Coronary artery (tissue), 2 donors: ENCODE measurements at places on chromosomes 3 and 15.

GRCh38 chr15:81863162-81863561 is 182.7 kb downstream of the MEX3B start:
- DNase-seq: no peak

- DNase-seq: peak; percentile 79
Measured at GRCh38 chr15:100083572-100083971, 258.2 kb downstream of the ADAMTS17 start.

- DNase-seq: no peak
Measured at GRCh38 chr3:81888914-81889557, 127.6 kb upstream of the GBE1 start.

DNA sequence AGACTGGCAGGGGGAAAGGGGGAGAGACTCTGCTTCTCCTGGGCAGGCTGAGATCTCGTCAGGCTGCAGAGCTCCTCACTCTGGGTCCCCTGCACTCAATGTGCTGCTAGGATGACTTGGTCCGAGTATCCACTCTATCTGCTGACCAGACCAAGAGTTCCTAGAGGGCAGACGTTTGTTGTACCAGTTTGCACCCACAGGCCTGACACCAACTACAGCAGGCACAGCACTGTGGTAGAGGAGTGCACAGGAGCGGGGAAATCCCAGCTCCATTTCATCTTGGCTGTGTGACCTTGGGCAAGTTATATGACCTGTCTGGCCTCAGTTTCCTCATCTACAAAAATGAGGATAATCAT is 29.0 kb downstream of the CCDC12 start:
- DNase-seq: no peak

DNA sequence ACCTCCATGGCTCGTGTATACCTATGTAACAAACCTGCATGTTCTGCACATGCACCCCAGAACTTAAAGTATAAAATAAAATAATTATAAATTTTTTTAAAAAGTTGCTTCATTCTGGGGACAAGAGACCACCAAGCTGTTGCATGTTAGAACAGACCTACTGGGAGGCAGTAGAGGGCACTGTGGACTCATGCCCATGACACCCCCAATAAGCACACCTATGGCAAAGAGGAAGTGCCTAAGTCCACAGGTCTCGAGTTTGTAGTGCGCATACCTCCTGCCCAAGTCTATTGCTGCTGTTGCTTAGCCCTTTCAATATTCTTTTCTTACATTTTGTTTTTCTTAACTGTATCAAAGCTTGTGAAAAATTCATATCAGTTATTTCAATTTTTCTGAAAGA is 267.9 kb upstream of the THBS1 start:
- no peak for DNase-seq

GRCh38 chr15:45572617-45573016 is 14.6 kb upstream of the BLOC1S6 start:
- DNase-seq: no peak

GRCh38 chr3:146501752-146502151 is 32.4 kb upstream of the PLSCR2 start:
- no peak for DNase-seq

DNA sequence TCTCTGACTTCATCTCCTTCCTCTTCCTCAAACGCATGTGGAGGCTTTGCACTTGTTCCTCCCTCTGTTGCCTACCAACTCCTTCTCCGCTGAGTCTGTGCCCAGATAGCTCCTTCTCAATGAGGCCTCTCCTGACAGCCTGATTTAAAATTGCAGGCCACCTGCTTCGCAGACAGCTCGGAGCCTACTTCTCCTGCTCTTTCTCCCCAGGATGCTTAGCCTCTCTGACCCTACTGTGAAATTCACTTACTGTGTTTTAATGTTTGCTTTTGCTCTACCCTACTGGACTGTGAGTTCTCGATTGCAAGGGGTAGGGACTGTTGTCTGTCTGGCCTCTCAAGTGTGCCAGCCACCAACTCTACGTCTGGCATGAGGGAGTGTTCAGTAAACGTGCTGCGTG is 83.4 kb downstream of the EEFSEC start:
- no peak for DNase-seq

GRCh38 chr3:107987036-107987939 is 103.5 kb downstream of the CD47 start:
- DNase-seq: peak; percentile 83

- DNase-seq: no peak
Measured at GRCh38 chr3:29283231-29284119, 2.6 kb downstream of the RBMS3 start.

DNA sequence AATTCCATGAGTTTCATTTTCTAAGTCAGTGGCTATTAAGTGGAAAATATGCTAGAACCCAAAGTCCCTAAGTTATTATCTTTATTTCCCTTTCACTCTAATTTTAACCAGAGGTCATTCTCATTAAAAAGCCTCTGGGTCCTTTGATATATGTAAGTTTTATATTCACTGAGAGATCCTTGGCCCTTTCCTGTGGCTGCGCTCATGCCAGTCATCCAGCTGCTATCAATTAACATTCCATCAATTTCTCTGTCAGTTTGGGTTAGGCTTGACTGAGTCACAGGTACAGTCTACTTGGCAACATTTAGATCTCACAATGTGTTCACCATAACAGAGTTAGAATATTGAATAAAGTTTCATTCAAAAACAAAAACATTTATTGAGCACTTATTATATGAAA is 58.0 kb upstream of the FBN1 start:
- no peak for DNase-seq

DNA sequence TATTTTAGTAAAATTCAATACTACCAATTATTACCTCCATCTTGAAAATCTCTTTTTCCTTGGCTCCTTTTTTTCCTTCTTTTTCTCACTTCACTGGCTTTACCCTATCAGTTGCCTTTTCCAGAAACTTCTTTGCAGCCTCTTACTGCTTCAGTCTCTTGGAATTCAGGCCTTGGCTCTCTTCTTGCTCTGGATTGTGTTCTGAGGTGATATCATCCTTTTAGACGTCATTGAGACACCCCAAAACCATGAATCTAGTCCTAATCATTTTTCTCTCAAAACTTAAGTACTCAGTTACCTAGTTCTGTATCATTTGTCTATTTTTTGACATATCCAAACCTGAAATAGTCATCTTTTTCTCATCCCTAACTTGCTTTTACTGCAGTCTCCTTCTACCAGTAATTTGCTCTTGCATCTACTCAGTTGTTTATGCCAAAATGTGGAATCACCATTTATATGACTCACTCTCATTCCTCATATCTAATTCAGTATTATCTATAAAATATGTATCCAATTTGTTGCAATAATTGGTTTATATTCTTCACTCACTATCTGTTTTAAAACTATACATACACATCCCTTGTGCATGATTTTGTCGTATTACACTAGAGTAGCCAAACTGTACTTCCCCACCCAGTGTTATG is 703.2 kb upstream of the CCDC54 start:
- no peak for DNase-seq

DNA sequence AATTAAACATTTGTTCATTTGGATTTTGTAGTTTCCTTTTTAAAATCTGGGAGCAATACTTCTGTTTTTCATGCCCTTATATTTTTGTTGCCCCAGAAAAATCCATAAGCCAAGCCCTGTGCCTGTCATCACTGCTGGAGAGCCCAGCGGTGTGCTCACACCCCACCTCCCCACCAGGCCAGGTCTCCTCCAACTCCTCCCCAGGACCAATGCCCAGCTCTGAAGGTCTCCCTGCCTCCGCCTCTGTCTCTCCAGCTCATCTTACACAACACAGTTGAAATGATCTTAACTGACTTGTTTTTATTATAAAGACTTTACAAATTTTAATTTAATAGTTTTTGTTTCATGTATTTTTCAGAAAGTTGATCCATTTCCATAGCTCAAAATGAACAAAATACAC is 66.4 kb downstream of the RHCG start:
- no peak for DNase-seq

- DNase-seq: no peak
Measured at GRCh38 chr15:90407871-90408317, 19.9 kb downstream of the IQGAP1 start.

DNA sequence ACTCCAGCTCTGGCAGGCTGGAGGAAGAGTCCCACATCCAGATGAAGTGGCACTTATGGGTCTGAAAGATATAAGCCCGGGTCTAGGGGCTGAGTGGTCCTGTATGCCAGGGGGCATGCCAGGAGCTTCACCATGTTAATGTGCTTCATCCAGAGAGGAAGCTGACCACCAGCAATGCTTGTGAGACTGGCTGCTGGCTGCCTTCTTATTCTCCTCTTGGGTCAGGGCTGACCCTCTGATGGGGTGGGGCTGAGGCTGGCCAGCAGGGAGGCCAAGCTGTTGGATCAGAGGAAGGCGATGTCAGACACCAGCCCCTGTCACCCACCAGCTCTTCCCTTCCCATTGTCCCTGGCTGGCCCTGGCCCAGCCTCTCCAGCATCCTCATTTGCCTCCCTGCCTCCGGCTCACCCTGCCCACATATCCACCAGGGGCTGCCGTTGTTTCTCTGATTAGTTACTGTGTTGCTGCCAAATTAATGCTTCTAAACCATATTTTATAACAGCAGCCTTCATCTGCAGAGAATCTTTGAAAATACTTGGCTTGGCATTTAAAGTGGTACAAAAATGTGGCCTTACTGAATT is 20.4 kb upstream of the PSTPIP1 start:
- DNase-seq: no peak

DNA sequence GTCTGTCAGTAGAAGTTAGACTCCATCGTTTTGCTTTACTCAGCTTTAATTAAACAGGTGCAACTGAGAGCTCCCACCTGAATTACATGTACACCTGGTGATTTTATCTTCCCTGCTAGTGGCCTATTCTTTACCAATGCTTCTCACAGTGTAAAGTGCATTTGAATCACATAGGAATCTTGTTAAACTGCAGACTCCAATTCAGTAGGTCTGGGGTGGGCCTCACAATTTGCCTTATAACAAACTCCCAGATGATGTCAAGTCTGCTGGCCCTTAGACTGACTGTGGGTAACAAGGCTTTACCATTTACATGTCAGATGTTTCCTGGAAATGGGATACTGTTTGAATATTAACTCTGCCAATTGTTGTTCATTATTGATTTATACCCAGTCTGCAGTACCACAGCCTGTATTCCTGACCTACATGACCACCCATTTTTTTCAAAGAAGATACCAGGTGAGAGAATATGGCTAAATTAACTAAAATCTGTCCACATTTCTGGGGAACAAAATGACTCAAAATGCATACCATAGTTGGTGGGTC is 37.2 kb downstream of the CMSS1 start:
- DNase-seq: no peak

GRCh38 chr3:341998-342397 is 145.4 kb downstream of the CHL1 start:
- no peak for DNase-seq

DNA sequence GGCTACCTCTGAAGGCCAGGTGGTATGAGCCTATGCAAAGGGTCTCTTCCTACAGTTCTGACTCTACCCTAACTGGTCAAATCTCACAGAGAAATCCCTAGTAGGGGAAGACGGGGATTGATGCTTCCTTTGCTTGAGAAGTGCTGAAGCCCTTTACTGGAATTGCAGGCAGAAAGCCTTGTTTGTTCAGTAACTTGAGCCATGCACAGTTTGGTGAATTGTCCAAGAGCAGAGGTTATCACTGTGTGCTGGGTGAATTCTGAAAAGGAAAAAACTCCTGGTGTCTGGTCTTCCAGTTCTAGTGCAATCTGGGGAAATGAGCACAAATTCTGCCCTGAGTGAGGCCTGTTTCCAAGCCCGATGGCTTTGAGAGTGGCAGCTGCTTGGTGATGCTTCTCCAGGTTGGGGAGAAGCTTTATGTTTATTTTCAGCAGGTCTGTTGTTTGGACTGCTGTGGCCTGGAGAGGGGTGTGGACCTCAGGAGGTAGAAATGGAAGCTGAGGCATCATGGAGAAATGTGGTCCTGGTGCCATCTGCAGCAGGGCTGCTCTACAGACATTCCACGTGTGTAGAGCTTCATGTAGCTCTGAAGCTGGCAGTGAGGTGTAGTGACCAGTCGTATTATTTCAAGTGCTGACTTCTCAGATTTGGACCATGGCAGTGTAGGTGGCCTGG is 60.9 kb downstream of the ARNT2 start:
- DNase-seq: no peak

- DNase-seq: no peak
Measured at GRCh38 chr15:59282515-59283337, 76.1 kb downstream of the LDHAL6B start.

DNA sequence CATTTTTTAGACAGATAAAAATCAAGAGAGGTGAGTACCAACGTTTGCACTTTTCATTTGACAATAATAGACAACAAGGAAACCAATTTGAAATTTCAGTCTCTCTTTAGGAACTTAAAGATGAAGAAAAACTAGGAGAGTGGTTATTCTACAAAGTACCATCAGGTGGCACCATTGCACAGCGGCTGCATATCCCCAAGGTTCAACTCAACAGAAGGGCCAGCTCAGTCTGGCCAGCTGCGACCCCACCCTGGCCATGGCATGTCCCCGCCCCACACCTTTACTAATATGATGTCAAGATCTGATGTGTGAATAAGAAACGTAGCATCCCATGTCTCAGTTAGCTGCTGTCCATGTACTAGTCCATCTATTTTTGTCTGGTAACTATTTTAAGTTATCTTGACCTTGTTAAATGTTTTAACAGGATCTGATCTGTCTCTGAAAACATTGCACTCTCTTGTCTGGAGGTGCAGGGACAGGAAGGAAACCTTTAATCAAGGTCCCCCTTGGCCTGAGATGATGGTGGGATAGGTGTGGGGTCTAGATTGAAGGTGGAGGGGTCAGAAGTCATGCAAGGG is 35.5 kb upstream of the CGNL1 start:
- DNase-seq: no peak

GRCh38 chr15:38819387-38819950 is 254.9 kb upstream of the RASGRP1 start:
- no peak for DNase-seq

DNA sequence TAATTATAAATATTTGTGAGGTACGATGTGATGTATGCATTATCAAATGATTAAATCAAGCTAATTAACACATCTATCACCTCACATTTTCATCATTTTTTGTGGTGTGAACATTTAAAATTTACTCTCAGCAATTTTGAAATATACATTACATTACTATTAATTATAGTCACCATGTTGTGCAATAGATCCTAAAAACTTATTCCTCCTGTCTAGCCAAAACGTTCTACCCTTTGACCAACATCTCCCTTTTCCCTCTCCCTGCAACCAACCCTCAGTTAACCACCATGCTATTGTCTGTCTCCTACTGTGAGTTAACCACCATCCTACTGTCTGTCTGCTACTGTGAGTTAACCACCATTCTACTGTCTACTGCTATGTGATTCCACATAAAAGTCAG is 20.7 kb upstream of the SLMAP start:
- DNase-seq: no peak

- no peak for DNase-seq
Measured at GRCh38 chr3:189808246-189809007, 177.2 kb downstream of the TP63 start.

- DNase-seq: no peak
Measured at GRCh38 chr3:124829178-124829818, 57.9 kb downstream of the ITGB5 start.
